ENCODE measurements at places on chromosomes 11 and 22. TPM values are rescaled to one million over a fixed set of nuclear protein-coding genes. Genes with fewer than 3 reads are reported as not detected.

Gene LIF
- 67.9 TPM for total RNA-seq

Gene FUT4
- total RNA-seq, result 5.4 TPM

Gene CNIH2
- 3.5 TPM for total RNA-seq

GRCh38 chr22:49369726-49370626 lies 457.7 kb downstream of the BRD1 start:
- DNase-seq, result no peak

GRCh38 chr11:70654016-70654415 lies 255.7 kb downstream of the CTTN start:
- DNase-seq, result no peak

DNA sequence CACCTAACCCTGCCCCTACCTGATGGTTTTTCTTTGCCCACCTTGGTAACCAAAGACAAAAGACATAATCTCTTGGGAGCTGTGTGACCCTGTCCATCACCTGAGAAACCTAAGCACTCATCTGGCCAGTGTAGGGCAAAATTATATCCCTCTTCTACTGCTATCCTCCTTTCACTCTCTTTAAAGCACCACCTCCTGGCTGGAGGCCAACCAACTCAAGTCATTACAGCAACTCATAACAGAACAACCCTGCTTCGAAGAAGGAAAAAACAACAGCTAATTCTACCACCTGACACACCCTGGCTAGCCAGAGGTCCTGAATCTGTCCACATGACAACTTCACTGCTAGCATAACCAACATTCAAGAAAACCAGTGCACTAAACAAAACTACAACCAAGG lies 45.5 kb downstream of the GAS2 start:
- DNase-seq, result no peak

DNA sequence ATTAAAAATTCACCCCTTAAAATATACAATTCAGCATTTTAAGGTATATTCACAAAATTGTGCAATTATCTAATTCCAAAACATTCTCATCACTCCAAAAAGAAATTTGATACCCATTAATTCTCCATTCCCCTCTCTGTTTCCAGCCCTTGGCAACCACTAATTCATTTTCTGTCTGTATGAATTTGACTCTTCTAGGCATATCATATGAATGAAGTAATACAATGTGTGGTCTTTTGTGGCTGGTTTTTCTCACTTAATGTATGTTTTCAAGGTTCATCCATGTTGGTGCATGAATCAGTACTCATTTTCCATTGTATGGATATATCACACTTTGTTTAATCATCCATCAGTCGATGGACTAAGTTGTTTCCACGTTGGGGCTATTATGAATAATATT lies 29.0 kb upstream of the ACCSL start:
- no peak for DNase-seq

DNA sequence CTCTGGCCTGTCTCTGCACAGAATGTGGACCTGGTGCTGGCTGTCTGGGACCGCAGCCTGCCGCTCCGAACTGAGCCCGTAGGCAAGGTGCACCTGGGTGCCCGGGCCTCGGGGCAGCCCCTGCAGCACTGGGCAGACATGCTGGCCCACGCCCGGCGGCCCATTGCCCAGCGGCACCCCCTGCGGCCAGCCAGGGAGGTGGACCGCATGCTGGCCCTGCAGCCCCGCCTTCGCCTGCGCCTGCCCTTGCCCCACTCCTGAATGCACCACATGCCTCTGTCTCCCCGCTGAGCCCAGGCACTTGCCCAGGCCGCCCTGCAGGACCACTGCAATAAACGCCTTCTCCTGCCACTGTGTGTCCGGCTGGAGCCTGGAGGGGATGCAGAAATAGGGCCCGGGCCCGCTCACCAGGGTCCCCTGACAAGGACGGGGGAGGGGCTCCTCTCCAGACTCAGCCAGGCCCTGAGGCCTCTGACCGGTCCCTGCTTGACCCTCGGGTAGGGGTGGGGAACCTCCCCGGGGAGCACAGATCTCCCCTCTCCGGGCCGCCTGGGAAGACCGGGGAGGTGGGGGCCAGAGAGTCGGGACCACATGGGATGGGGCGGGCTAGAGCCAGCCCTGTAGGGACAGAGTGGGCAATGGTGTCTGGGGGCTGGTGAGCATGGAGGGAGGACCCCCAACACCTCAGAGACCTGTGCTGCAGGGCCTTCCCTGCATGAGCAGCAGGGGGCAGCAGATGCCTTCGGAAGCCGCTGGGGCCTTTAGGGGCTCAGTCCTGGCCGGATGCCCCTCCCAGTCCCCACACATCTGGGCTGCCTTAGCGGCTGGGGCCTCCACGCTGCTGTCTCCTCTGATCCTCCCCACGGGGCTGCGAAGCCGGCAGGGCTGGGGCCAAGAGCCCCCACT lies 1.4 kb upstream of the TNNI2 start:
- peak; percentile 84 for DNase-seq

DNA sequence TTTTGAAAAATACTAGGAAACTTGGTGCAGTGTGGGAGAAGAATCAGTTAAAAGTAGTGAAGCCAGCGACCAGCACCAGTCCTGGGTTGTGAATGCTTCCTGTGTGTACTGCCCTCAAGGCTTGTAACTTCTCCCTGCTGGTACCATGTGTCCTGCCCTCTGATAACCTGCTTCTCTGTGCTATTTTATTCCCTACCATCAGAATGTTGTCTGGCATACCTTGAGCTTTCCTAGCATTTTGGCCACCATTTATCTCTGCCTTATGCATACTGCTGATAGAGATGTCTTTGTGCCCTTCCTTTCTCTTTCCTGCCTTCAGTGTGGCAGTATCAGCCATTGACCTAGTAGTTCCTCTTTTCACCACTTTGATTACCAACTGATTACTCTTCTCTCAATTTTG lies 2.0 kb downstream of the GTF2H1 start:
- DNase-seq, result no peak

GRCh38 chr11:12280199-12280837 lies 97.1 kb upstream of the PARVA start:
- DNase-seq, result no peak

- DNase-seq, result no peak
These were observed 538.1 kb downstream of the MIAT start for GRCh38 chr22:27195494-27195893.

- DNase-seq, result no peak
These were observed 254.4 kb downstream of the BRD1 start for GRCh38 chr22:49573109-49573765.

DNA sequence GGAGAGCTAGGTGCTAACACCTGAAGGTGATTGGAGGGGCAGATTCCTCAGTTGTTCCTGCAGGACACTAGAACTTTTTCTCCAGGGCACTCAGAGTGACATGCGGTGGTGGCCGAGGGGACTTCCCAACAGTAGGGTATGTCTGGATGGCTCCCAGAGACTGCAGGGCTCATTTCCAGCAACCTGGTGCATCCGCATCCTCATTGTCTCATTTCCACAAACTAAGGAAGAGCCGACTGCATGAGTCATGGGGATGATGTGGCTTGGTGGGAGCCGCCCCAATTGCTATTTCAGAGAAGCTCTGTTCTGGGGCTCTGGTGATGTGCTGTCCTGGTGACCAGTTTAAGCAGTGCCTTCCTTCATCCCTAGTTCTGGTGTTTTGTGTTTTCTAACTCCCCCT lies 2.8 kb upstream of the ROBO4 start:
- DNase-seq, result no peak
